ENCODE measurements at places on chromosomes 11 and 22.

DNA sequence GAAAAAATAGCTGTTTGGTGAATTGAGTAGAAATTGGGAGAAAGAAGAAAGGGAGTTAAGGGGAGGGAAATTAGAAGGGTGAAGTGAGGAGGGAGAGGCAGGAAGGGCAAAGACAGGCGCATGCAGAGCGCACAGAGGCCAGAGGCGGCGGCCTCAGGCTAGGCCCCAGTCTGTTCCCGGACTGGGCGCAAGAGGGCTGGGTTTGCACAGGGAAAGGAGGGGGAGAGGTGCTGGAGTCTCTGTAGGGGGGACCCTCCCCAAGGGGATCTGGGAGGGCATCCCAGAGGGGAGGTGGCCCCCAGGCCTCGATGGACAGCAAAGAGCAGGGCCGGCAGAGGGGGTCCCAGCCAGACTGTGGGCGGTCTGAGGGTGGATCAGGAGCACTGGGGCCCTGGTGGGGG is 1.3 kb upstream of the FLRT1 start:
- DNase-seq: no peak

DNA sequence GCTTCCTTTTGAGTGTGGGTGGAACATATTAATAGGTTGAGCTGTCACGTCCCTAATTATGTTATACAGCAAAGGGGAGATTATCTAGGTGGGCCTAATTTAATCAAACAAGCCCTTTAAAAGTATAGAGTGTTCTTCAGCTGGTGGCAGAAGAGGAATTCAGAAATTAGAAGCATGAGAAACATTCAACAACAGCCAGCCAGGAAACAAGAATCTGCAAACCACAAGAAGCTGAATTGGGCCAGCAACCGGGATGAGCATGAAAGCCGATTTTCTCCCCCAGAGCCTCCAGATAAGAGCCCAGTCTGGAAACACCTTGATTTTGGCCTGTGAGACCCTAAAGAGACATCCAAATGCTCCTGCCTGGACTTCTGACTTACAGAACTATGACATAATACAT is 105.8 kb upstream of the LDLRAD3 start:
- DNase-seq: no peak

DNA sequence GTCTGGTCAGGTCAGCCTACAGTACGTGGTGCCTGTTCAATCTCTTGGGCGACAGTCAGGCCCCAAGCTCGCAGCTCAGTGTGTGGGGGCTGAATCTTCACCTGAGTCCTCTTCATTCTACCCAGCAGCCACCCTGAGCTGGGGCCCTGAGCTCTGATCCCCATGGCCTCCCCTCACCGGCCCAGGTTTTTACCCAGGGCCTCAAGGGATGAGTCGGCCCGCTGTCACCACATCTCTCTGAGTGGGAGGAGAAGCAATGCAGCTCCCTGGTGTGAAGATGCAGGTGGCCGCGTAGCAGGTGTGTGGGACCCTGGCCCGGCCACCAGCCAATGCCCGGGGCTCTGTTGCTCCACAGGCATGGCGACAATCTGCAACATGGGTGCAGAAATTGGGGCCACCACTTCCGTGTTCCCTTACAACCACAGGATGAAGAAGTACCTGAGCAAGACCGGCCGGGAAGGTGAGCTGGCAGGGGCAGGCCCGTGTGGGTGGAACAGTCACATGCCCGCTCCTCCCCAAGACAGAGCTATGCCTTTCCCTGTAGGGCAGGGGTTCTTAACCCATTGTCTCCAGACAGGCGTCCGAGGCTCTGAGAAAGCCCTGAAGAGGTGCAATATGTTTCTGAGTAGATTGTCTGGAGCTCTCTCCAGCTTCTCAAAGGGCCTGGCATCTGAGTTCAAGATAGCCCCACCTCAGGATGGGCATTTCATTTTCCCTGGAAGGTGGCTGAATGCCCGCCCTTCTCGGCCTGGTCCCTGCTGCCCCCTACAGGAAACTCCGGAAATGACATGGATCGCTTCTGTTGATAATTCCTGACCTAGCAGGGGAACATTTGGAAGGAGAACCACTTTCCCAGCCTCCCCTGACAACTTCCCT is 26.9 kb downstream of the POLR3H start:
- peak; percentile 44 for DNase-seq

GRCh38 chr11:77677138-77677537 is 39.5 kb upstream of the CLNS1A start:
- no peak for DNase-seq

GRCh38 chr11:44212128-44212527 is 97.8 kb downstream of the ALX4 start:
- no peak for DNase-seq

GRCh38 chr11:68269414-68270081 is 2.2 kb downstream of the C11orf24 start:
- no peak for DNase-seq
